Heart right ventricle (tissue), 16 donors: ENCODE measurements at places on chromosomes 7 and 10. TPM values are rescaled to one million over a fixed set of nuclear protein-coding genes. Genes with fewer than 3 reads are reported as not detected.

DNA sequence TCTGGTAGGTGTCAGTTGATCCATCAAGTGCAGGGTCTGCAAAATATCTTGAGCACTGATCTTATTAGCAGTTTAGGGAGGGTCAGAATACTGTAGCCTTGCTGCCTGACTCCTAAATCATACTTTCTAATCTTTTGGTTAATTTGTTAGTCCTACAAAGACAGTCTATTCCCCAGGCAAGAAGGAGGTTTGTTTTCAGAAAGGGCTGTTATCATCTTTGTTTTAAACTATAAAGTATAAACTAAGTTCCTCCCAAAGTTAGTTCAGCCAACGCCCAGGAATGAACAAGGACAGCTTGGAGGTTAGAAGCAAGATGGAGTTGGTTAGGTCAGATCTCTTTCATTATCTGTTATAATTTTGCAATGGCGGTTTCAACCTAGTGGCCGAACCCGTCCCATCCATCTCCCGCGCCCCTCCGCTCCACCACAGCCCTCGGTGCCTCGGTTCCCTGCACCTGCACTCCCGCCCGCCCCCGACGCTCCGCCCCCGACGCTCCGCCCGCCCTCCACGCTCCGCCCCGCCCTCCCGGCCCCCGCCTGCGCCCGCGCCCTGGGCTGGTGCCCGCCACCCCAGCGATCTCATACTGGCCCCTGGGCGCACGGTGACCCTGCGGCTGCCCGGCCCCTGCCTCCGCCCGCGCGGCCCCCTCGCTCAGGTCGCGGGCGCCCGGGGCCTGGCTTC, at the start of gene ADCK2:
TSS of gene ADCK2 (plus strand) at position 564 of the 681 bp plus-strand sequence. CDS start 386 bp downstream, outside the sequence.
- peak; percentile 40 for DNase-seq

DNA sequence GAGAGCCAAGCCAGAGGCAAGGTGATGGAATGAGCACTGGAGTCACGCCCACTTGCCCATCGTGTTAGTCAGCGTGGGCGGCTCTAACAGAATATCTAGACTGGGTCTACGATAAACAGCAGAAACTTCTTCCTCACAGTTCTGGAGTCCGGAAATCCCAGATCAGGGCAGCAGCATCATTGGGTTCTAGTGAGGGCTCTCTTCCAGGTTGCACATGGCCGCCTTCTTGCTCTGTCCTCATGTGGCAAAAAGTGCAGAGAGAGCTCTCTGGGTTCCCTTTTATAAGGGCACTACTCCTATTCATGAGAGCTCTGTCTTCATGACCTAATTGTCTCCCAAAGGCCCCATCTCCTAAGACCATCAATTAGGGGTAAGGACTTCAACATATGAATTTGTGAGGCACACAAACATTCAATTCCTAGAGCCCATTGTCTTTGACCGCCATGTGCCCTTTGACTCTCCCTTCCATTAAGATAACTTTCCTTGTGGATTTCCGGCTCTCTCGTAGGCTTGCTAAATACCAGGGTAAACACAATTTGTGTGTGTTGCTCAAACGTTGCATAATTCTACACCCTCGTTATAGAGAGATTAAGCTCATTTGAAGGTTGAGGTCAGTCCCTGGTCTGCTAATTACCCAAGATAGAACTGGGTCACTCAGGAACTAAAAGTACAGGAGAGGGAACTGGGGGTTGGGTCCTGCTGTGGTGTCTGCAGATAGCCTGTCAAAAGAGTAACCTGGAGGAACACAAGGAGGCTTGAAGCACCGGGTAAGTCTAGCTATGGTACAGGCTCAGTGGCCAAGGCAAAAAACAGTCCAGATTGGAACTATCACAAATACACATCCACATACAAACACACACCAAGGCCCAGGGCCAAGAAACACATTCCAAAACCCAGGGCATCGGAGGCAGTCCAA, 28.7 kb upstream of the USP6NL start:
- no peak for DNase-seq

The LARP4B gene
- 10.6 TPM for polyA plus RNA-seq

DNA sequence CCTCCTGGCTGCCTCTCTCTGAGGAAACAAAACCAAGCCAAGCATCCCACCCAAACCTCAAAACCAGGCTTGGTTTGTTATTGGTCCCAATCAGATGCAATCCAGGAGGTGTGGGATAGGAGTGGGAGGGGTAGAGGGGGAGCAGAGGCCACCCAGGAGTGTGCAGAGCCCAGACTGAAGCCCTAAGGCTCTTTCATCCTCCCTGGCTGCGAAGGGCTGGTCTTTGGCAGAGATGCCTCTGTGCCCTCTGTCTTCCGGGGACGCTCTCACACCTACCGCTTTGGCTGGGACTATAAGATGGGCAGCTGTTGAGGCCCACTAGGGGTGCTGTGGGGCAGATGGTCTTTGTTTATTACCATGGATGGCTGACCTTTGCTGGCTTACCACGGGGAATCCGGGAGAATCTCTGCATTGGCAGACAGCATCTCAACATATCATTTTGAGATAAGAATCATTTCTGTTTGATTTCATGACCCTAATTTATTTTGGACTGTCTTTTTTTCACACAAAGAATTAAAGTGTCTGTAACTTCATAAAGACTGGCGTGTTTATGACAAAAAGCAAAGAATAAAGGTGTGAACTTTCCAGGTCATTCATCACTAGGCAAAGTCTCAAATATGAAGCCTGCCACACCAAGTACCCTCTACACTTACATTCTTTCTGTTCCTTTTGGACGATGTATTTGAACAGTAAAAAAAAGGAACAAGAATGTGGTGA, 6.5 kb upstream of the DENND2A start:
- peak; percentile 31 for DNase-seq

- DNase-seq, result no peak
These were observed 112.2 kb downstream of the MGMT start for GRCh38 chr10:129579228-129579627.

The AKR1C2 gene
- polyA plus RNA-seq, result 25.8 TPM
